Hindlimb muscle (tissue), 1 donor: ENCODE measurements at places on chromosomes 5 and 9.

GRCh38 chr9:109246533-109246932 lies 74.3 kb downstream of the EPB41L4B start:
- DNase-seq = no peak

DNA sequence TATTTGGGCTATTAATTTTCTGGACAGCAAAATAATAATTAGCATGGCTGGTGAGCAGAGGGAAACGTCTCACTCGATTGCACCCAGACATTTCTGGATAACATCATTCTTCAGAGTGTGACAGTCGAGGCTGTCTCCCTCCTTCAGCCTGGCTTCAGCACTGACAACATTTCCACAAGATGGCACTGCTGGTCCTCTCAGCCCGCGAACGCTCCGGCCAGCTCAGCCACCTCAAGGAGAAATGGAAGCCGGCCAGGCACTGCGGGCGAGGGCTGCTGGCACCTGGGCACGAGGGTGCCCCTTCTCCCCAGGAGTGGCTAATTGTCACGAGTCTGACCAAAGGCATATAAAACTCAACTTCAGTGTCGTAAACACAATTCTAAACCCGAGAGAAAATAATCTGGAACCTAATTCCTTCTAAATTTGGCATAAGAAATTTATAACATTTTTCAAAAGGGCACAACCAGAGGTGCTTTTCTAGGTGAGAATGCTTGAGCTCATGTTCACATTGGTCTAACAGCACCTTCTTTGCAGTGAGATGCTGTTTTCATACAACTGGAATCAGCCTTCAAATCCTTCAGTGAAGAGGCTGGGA lies 65.9 kb downstream of the DAP start:
- DNase-seq = peak; percentile 45

DNA sequence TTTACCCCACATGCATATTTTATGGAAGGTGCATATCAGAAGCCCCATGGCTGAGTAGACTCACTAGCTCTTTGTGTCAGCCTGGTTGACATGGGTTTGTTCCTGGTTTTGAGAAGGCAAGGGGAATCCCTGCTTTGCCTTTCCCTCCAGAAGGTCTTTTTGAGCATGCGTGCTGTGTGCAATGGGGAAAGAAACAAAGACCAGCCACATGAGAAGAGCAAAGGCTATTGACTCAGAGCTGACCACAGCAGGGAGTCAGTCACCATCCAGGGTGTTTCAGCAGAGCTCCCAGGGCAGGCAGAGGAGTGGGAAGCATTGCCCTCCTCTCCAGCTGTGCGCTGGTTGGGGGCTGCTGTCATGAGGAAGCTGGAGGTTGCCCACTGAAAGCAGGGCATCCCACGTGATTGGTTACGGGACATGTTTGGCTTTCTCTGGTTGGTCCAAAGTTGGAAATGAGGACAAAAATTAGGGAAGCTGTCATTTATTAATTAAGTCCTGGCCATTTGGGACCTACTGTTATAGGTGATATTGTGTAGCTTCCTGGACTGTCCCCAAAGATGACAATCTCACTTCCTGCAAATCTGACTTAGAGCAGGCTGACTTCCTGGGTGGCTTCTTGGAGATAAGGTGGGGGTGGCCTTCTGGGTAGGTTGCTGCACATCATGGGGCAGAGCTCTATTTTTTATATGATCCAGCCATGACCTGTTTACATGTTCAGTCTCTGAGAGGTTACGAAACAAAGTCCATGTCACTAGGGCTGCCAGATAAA lies 48.9 kb upstream of the TDRD7 start:
- DNase-seq = no peak

DNA sequence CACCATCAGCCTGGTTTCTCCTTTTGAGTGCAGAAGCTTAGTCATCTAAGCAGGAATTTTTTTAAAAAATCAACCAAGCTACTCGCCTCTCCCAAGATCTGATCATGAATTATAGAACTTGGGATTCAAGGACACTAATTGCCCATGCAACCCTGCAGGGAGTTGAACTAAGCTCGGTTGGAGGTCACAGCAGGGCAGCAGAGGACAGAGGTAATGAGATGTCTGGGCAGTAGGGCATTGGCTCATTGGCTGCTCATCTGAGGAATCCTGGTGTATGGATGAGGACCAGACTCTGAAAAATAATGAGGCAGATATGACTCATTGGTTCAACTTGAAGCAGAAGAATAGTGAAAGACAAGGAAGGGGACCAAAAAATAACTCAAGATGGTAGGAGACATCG lies 111.8 kb upstream of the TLE1 start:
- no peak for DNase-seq

- no peak for DNase-seq
These were observed 733 bp downstream of the COL23A1 start for GRCh38 chr5:178589180-178590140.

DNA sequence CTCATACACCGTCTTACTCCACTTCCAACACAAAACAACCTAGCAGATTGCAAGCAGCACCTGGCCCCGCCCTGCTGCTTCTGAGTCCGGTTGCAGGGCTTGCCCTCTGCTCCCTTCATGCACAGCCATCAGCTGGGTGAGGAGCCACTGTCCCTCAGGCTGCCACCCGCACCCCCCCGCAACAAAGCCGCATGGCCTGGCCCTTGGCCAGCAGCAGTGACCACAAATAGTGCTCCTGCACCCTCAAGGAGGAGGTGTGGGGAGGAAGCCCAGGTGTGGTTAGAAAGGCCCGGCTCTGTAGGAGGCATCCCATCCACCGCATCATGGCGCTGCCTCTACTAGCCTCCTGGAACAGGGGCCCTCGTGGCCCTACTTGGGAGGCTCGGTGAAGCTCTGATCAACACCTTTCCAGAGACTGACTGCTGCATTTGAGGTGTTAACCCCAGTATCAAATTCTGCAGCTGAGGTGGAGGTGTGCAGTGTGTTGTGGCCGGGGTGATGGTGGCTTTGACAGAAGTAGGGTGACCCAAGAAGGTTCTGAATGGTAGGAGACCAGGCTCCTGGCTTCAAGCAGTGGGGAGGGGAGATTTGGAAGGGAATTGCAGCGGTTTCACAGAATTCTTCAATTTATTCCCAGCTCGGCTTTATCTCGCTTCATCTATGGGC lies 52.7 kb downstream of the WNK2 start:
- no peak for DNase-seq

DNA sequence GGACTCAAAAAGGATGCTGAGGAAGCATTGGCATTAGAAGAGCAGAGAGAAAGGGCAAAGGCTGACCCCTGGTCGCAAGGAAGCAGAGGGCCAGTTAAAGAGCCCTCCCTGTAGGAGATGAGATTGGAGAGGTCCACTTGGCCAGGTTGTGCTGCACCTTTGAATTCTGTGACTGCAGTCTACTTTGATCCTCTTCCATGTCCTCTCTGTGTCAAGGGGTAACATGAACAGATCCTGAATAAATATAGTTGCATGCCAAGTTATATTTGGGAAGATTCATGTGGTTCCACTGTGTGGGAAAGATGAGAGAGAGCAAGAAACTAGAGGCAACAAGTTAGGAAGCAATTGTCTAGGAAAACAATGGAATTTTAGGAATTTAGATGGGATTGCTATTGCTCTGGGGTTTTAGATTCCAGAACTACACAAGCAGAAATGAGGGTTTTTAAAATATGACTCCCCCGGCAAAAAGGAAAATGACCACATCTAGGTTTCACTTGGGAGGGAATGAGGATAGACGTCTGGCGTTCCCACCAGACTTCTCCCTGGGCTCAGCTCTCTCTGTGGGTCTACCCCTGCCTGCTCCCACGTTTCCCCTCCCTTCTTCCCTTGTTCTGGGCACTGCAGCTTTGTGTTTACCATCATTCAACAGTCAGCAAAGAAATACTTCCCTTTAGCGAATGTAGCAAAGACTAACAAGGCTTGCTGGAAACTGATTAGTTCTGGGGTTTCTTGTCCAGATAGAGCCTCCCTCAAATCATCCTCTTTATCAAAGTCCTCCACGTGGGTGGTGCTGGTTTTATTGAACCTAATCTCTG lies 63.6 kb downstream of the SNX18 start:
- DNase-seq = no peak

DNA sequence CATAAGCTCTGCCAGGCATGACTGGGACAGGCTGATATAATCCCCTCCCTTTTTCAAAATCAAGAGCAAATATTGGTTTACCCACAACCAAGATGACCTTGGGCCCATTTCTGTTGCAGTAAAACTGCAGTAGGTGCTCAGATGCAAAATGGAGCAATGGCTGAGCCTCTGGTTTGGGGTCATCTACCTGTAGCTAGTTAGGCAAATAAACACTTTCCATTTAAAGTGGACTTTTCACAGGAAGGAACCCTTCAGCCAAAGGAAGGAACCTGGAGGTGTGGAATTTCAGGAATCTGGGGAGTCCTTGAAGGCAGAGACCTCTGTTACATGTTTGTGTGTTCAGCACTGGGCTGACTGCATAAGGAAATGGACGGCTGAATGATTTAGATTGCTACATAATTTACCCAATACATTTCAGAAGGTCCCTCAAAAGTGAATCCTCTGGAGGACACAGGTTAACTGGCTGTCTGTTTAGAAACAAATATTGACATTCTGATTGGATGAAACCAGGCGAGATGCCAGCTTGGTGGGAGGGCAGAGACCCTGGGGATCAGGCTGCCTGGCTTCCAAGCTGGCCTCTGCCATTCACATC lies 170.1 kb upstream of the ZNF618 start:
- no peak for DNase-seq

- no peak for DNase-seq
These were observed 575.3 kb downstream of the RAB3C start for GRCh38 chr5:59158165-59158564.

DNA sequence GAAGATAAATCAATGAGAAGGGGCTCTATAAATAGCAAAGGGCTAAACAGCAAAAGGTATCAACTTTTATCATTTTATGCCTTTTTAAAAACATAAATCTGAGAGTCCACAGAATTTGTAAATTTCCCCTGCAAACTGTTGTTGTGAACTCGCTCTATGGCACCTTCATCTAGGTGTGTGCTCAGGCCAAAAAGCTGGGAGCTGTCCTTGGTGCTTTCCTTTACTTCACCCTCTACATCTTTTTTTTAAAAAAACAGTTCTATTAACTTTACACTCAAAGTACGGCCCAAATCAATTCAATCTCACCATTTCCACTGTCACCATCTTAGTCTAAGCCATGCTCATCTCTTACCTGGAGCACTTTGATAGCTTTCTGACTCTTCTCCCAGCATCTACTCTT lies 108.2 kb upstream of the GPR151 start:
- no peak for DNase-seq

GRCh38 chr9:123349691-123350480 lies 6.1 kb upstream of the CRB2 start:
- peak; percentile 71 for DNase-seq

- DNase-seq = no peak
These were observed 66.5 kb downstream of the CPLANE1 start for GRCh38 chr5:37182667-37183066.

- DNase-seq = no peak
These were observed 125.2 kb downstream of the GLIS3 start for GRCh38 chr9:4174546-4175175.

DNA sequence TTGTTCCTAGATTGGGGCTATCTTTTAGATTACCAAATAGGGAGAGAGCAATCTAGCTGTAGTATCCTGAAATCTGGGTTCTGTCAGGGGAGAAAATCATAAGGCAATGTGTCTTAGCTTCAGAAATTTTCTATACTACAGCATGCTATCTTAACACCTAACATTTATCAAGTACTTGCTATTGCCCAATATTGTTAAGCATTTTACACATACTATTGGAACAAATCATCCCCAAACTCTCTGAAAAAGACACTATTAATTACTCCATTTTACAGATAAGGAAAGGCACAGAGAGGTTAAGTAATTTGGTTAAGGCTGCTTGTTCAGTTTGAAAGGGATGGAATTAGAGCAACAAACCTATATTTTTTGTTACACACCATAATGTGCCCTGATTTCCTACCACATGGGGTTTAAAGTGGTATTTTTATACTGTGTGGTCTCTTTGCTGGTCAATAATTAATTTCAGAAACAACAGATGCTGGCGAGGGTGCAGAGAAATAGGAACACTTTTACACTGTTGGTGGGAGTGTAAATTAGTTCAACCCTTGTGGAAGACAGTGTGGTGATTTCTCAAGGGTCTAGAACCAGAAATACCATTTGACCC lies 57.2 kb upstream of the RIC1 start:
- DNase-seq = no peak

GRCh38 chr5:9512457-9512856 lies 33.4 kb downstream of the SEMA5A start:
- peak; percentile 46 for DNase-seq

- DNase-seq = no peak
These were observed 35.3 kb upstream of the HSPA9 start for GRCh38 chr5:138610415-138610917.

GRCh38 chr5:68744206-68744605 lies 349.6 kb upstream of the SLC30A5 start:
- DNase-seq = no peak

- no peak for DNase-seq
These were observed 839.3 kb upstream of the ARRDC3 start for GRCh38 chr5:92222449-92222848.

- no peak for DNase-seq
These were observed 144.6 kb upstream of the ZNF366 start for GRCh38 chr5:72651779-72652178.

DNA sequence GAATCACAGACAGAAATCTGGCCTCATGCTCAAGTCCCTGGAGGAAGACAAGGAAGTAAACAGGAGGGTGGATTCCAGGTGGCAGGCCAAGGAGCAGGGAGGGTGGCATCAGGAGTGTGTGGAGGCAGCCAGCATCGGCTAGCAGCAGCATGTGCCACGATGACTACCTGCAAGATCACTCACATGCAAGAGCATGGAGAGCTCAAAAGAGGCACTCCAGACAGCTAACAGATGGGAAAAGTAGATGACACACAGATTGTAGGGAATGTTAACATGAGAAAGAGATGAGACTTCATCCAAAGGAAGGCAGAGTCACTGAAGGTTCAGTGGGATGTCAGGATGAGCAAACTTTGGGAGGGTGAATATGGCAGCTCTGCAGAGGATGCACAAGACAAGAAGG lies 104.3 kb downstream of the SEMA5A start:
- DNase-seq = no peak

GRCh38 chr9:121598965-121599871 lies 52.2 kb upstream of the DAB2IP start:
- DNase-seq = peak; percentile 50

DNA sequence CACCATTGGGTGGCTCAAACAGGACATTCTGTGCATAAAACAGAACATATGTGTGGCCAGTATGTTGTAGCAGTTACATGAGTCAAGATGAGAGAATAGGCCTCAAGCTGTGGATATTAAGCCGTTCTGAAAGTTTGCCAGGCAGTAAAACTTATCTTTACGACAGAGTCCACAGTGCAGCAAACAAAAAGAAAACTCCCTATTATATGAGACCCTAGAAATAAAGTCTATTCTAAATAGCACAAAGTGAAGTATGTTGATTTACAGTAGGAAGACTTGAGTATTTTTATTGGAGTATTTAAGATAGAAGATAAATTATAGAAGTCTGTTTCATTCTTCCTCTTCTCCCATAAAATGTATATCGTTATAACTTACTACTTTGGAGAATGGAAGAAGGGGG lies 271.5 kb downstream of the ADGRV1 start:
- no peak for DNase-seq

DNA sequence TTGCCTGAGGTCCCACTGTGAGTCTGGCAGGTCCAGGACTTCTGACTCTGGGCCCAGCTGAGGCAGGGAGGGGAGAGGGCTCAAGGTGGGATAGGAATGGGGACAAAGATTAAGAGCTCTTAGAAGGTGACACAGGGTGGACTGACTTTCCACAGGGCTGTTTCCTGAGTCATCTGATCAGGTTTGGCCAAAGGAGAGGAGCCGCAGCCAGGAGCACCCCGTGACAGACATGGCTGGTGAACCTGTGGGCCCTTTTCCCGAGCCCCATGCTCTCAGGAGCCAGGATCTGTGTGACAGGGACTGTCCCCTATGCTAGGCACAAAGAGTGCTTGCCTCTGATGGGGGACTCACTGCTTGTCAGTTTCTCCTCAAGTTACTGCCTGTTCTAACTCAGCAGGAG lies 37.8 kb downstream of the COL27A1 start:
- no peak for DNase-seq
